ENCODE measurements at places on chromosomes 12 and 14. TPM values are rescaled to one million over a fixed set of nuclear protein-coding genes. Genes with fewer than 3 reads are reported as not detected.

DNA sequence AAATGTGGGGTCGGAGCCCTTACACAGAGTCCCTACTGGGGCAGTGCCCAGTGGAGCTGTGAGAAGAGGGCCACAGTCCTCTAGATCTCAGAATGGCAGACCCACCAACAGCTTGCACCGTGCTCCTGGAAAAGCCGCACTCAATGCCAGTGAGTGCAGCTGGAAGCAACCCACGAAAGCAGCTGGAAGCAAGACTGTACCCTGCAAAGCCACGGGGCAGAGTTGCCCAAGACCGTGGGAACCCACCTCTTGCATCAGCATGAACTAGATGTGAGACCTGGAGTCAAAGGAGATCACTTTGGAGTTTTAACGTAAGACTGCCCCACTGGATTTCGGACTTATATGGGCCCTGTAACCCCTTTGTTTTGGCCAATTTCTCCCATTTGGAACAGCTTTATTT is 12.3 kb downstream of the GTF2A1 start:
- no peaks in the 10 kb centered on the region for H3K27me3 ChIP-seq
- H3K4me3 ChIP-seq: no peak overlapping the region
- no peak for DNase-seq
- peaks cover 13% of the 10 kb centered on the region for H3K36me3 ChIP-seq
- no peak overlapping the region for H3K27ac ChIP-seq

DNA sequence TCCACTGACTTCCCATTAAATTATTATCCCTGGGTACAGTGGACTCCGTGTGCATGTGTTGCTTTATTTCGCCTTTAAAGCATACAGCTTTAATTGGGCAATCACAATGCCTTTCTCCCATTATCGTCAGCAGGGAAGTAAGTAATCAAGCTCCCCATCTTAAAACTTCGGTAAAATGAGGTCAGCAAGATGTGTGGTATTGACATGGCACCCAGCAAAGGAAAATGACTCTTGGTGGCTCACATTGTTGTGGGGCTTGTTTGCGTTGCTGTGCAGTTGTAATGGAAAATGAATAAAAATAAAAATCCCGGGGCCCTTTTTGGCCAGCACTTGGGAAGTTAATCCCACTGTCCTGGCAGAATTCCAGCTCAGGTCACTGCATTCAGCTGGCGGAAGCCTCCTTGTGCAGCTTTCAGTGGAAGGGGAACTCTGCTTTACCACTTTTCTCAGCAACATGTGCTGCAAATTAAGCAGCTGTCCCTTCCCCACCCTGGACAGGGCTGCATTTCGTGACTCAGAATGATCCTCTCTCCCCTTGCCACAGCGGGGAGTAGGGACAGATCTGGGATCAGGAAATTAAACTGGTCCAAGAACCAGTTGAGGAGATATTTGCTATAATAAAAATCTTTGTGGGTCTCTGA is 13.9 kb upstream of the ATP2A2 start:
- DNase-seq: no peak
- H3K4me1 ChIP-seq: peaks cover 30% of the 10 kb centered on the region

- no peak overlapping the region for H3K27ac ChIP-seq
- H3K4me1 ChIP-seq: no peaks in the 10 kb centered on the region
- H3K27me3 ChIP-seq: peaks cover 2% of the 10 kb centered on the region
- peak; percentile 60 for DNase-seq
These were observed 54.4 kb upstream of the KCNA1 start for GRCh38 chr12:4855121-4855924.

The ANKRD33 gene
- 0.21 TPM for total RNA-seq

The SLC17A8 gene
- not detected for total RNA-seq
